ENCODE measurements at places on chromosomes 5 and 9.

DNA sequence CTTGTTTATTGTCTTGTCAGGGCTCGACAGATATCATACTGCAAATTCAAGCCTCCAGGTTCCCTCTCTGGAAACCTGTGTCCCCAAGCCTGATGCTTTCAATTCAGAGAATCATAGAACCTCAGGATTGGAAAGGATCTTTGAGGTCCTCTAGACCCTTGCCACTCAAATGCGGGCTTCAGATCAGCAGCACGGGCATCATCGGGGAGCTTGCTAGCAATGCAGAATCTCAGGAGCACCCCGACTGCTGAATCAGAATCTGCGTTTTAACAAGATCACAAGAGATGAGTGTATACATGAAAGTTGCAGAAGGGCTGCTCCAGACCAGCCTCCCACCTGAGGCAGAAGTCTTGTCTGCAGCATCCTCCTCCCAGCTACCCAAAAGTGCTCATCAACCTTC, 13.1 kb upstream of the EGFLAM start:
- no peak for DNase-seq

DNA sequence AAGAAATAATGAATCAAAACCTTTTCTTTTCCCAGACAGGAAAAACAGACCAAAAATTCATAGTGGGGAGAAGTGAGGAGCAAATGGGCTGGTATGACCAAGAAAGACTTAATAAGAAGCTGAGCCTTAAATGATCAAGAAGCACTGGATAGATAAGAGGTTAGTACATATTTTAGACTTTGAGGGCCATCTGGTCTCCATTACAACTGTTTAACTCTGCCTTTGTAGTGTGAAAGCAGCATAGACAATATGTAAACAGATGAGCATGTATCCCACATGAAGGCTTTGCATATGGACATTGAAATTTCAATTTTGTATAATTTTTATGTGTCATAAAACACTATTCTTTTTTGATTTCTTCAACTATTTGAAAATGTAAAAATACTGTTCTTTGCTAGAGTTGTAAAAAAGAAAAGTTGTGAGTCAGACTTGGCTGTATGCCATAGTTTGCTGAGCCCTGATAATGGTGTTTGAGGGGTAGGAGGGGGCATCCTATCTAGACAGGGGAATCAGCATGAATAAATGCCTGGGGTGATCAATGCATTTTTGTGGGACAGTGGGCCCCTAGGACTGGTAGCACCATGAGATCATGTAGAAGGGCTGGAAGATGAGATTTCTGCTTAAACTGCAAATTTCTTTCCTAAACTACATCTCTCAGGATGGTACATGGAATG, 91.8 kb upstream of the GPR151 start:
- DNase-seq: no peak

DNA sequence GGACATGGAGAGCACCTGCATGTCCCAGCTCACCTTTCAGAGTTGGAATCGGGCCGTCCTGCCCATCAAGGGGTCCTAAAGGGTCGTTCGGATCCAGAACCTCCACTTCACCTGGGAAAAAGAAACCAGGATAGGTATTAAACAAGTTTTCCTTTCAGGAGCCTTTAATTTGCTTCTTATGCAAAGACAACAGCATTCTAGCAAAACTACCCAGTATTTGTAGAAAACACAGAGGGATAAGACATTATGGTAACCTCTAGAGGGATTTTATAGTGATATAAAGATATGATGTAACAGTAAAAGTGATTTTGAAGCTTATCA, 174.4 kb downstream of the ROR2 start:
- no peak for DNase-seq

- no peak for DNase-seq
These were observed 220.0 kb downstream of the GLIS3 start for GRCh38 chr9:4079906-4080305.

DNA sequence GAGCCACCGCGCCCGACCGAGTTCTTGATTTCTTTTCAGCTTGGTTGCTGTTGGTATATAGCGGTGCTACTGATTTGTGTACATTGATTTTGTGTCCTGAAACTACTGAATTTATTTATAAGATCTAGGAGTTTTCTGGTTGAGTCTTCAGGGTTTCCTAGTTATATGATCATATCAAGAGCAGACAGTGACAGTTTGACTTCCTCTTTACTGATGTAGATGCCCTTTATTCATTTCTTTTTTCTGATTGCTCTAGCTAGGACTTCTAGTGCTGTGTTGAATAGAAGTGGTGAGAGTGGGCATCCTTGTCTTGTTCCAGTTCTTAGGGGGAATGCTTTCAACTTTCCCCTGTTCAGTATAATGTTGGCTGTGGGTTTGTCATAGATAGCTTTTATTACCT, 17.4 kb upstream of the LRRC19 start:
- no peak for DNase-seq

DNA sequence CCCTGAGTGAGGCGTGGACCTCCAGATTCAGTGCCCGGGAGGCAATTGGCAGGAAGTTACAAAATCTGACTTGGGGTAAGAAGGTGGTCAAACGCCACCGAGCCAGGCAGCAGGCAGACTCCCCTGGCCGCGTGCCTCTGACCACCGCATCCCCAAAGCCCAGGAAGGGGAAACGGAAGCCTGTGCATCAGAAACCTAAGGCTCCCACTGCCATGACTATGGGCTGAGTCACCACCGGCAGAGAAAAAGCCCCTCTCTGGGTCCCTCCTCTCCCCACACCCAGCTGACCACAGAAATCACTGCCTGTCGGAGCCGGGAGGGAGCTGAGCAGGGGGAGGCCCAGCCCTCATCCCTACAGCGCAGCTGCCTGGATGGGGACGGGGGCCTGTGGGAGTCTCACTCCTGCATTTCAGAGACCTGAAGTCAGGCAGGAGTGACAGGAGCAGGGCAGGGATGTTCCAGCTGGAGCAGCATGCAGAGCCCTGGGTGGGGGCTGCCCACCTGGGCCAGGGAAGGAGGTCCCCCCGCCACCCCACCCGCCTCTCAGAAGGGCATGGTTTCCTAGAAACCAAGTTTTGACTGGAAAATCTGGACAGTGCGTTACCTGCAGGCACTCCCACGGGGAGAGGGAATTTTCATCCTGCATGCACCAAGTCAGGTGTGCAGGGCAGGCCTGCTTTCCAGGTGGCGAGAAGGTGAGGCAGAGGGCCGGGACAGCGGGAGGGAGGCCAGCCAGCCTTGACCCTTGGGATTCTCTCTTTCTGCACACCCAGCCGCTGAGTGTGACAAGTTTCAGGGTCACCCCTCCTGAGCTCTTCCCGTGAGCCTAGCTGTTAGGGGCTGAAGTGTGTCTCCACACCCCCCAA, 68.2 kb downstream of the LRSAM1 start:
- peak; percentile 50 for DNase-seq

DNA sequence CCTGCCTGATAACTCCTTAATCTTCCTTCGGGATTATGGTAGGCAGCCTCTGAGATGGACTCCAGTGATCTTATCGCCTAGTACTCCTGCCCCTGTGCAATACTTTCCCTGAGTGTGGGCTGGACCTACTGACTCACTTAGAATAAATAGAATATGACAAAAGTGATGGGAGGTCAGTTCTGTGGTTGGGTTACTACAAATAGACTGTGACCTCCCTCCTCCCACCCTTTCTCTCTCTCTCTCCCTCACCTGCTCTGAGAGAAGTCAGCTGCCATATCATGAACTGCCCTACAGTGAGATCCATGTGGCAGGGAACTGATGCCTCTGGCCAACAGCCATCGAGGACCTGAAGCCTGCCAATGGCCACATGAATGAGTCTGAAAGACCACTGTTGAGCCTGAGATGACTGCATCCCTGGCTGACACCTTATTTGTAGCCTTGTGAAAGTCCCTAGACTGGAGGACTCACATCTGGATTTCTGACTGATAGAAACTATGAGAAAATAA, 31.7 kb downstream of the NRG2 start:
- DNase-seq: no peak

GRCh38 chr5:135249658-135250057, 149.4 kb downstream of the MACROH2A1 start:
- DNase-seq: peak; percentile 6

GRCh38 chr5:62144401-62145022, 161.5 kb upstream of the KIF2A start:
- DNase-seq: no peak

- DNase-seq: no peak
These were observed 499.5 kb upstream of the KLF4 start for GRCh38 chr9:107989099-107989498.

Data from uterus (tissue), 4 donors.